ENCODE measurements at places on chromosomes 2 and 18.

DNA sequence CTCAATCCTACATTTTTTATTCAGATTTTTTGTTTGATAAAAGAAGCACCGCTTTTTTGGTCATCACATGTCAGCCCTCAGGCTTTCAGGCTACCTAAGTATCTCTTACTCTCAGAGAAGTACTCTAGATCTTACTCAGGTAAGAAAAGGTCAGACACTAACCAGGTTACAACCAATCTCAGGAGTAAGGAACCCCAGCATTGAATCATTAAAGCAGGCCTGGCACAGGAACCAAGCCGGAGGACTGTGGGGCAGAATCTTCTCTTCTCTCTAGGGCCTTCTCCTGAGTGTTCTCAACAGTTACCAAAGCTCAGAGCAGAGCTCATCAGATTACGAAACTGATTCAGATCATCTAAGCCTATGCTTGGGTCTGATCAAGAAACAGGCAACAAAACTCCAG is 28.2 kb downstream of the RBMS1 start:
- no peak overlapping the region for H3K27ac ChIP-seq
- peaks cover 9% of the 10 kb centered on the region for H3K4me1 ChIP-seq
- no peak for DNase-seq

GRCh38 chr18:78787751-78788150 is 191.9 kb upstream of the SALL3 start:
- no peaks in the 10 kb centered on the region for H3K4me1 ChIP-seq
- H3K36me3 ChIP-seq, result no peaks in the 10 kb centered on the region
- no peak for DNase-seq

- H3K4me1 ChIP-seq, result no peaks in the 10 kb centered on the region
- H3K27ac ChIP-seq, result no peak overlapping the region
- H3K27me3 ChIP-seq, result no peaks in the 10 kb centered on the region
Observed at GRCh38 chr18:64851726-64852125, 702.8 kb upstream of the LINC00305 start.

GRCh38 chr2:82524826-82525225 is 1934.3 kb downstream of the SUCLG1 start:
- no peak for DNase-seq
- H3K4me3 ChIP-seq, result no peak overlapping the region
- no peak overlapping the region for H3K27ac ChIP-seq
- H3K4me1 ChIP-seq, result no peaks in the 10 kb centered on the region
- H3K27me3 ChIP-seq, result no peaks in the 10 kb centered on the region

DNA sequence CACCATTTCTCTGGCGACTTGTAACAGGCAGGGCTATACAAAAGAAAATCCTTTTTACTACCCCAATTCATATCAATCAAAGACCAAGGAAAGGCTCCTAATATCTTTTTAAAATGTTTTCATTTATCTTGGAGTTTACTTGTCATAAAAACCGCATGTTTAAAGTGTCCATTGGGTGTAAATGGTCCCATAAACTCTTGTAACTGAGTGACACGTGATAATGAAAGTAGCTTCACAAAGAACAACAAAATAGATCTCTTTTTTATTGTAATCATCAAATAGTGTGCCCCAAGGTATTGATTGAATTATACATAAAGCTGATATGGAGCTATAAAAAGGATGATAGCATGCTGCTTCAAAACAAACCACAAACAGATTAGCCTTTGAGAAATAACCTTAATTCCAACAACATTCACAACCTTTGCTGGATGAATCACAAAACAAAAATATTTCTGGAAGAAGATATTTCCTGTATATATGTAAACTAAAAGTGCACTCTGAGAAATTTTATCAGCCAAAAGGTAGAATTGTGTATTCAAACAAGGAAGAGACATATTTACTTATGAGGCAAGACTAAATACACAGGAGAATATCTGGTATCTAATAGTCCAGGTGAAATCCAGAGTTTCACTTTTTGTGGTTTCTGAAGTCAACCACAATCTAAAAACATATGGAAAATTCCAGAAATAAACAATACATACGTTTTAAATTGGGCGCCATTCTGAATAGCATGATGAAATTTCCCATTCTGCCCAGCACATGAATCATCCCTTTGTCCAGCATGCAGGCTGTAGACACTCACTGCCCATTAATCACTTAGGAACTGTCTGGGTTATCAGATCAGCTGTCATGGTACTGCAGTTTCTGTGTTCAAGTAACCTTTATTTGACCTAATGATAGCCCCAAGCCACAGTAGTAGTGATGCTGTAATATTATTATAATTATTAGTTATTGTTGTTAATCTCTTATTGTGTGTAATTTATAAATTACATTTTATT is 237.5 kb downstream of the PIK3C3 start:
- H3K27ac ChIP-seq, result no peak overlapping the region
- H3K27me3 ChIP-seq, result peaks cover 5% of the 10 kb centered on the region
- no peak overlapping the region for H3K4me3 ChIP-seq
- DNase-seq, result no peak
- H3K36me3 ChIP-seq, result no peaks in the 10 kb centered on the region

DNA sequence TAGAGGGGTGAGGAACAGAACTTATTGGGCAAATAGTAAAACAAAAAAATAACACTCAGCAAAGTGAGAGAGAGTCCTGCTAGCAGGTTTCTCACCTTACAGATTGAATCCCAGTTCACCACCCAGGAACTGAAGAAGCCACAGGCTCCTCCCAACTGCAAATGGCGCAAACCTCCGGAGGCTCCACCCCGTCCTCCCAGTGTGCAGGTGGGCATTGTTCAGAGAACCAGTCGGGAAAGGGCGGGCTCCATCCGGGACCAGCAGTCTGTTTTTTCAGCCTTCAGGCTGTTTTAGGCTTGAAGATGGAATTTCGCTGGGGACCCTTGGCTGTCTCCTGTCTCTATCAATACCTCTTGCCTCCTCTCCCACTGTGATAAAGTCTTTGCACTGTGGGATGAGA is 317.5 kb downstream of the PARD3B start:
- H3K4me1 ChIP-seq, result no peaks in the 10 kb centered on the region
- H3K36me3 ChIP-seq, result no peaks in the 10 kb centered on the region
- no peak overlapping the region for H3K27ac ChIP-seq
- H3K4me3 ChIP-seq, result no peak overlapping the region
- H3K27me3 ChIP-seq, result no peaks in the 10 kb centered on the region

GRCh38 chr18:46291149-46291548 is 187.0 kb downstream of the HAUS1 start:
- H3K27ac ChIP-seq, result no peak overlapping the region
- no peak overlapping the region for H3K4me3 ChIP-seq
- H3K4me1 ChIP-seq, result no peaks in the 10 kb centered on the region
- no peak for DNase-seq

DNA sequence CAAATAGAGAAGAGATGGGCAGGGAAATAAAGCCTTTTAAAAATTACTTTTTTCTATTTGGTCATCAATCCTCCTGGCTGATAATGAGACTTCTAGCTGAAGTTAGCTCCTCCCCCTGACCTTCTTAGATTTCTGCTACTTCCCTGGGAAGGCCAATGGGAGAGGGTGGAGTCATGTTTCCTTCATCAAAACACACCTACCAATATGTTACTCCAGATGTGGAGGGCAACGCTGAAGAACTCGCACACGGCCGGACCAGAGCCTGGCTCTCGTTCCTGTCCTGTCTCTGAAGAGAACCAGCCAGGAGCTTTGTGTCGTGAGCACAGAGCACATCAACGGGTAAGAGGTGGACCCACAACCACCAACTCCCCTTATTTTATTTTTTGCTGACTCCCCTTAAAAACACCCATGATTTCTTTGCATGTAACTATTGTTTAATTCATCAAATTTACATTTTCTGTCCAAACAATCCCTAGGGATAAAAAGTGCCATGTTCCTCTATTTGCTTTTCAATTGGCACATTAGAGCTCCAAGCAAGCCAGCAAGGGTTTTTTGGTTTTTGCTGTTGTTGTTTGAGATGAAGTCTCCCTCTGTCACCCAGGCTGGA is 94.9 kb downstream of the ADD2 start:
- H3K27ac ChIP-seq, result no peak overlapping the region
- peak; percentile 12 for DNase-seq
- H3K36me3 ChIP-seq, result no peaks in the 10 kb centered on the region
- no peaks in the 10 kb centered on the region for H3K27me3 ChIP-seq
- no peaks in the 10 kb centered on the region for H3K4me1 ChIP-seq

DNA sequence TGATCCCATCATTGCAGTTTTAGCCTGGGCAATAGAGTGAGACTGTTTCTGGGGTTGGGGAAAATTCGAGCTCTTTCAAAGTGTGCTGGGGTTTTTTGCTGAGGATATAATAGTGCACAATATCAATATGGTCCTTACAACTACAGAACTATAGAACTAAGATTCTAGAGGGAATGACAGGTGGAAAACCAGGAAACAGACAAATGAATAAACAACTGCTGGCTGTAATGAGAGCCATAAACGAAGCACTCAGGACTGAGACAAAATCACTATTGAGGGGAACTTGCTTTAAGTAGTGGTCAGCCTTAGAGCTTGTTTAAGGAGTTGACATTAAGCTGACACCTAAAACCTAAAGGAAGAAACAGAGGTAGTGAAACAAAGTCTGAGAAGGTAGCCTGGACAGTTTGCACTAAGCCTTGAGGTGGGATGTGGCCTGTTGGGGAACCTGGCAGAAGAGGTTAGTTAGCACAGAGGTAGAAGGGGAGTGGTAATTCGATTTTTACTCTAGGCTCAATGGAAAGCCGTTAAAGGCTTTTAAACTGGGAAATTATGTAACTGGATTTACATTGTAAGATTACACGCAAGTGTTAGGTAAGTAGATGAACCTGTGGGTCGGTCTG is 33.8 kb downstream of the LCLAT1 start:
- H3K27me3 ChIP-seq, result no peaks in the 10 kb centered on the region
- no peak for DNase-seq
- H3K36me3 ChIP-seq, result peaks cover 4% of the 10 kb centered on the region
- no peak overlapping the region for H3K27ac ChIP-seq

DNA sequence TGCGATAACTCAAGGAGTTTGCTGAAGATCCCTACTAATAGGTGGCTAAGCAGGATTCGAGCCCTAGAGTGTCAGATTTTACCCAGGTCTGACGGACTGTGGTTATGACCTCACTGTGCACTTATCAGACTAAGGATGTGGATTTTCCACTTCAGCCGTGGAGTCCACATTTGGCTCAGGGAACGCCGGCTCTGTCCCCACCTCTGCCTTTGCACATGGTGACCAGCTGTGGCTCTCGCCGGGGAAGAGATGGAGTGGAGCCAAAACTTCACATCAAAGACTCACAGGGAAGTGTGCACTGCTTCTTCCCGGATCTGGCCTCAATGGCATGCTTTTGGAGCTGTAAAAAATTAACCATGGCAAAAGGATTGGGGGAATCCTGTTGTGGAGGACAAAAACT is 249.3 kb upstream of the APCDD1 start:
- H3K36me3 ChIP-seq, result no peaks in the 10 kb centered on the region
- no peaks in the 10 kb centered on the region for H3K4me1 ChIP-seq
- H3K27ac ChIP-seq, result no peak overlapping the region

- H3K36me3 ChIP-seq, result peaks cover 12% of the 10 kb centered on the region
- H3K4me1 ChIP-seq, result peaks cover 15% of the 10 kb centered on the region
- no peak overlapping the region for H3K27ac ChIP-seq
Observed at GRCh38 chr2:174666312-174666711, 68.7 kb upstream of the WIPF1 start.

- H3K36me3 ChIP-seq, result no peaks in the 10 kb centered on the region
- DNase-seq, result no peak
- no peak overlapping the region for H3K4me3 ChIP-seq
- H3K27ac ChIP-seq, result no peak overlapping the region
- no peaks in the 10 kb centered on the region for H3K4me1 ChIP-seq
Observed at GRCh38 chr18:43422518-43422917, 145.2 kb upstream of the SYT4 start.

DNA sequence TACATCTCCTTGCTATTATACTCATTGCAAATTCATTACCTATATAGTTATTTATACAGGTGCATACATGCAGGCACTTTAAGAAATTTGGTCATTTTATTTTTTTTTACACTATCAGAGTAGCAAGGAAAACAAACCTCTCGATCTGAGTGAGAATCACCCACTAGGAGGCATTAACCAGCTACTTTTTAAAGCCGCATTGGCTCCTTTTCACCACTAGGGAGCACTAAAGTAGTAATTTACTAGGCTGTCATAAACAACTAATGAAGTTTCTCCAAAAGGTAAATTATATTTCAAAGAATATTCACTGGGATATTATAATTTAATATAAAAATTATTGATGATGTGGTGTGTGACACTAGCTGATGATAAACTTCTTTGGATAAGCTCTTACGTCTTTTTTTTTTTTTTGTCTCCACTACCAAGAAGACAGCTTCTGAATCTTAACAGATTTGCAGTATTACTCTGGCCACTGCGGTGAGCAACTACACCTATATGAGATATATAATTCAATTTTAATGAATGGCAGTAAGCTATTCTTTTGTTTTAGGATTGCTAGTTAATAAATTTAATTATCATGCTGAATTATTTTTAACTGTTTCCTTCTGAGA is 101.9 kb downstream of the NOL4 start:
- no peaks in the 10 kb centered on the region for H3K36me3 ChIP-seq
- no peaks in the 10 kb centered on the region for H3K27me3 ChIP-seq
- no peaks in the 10 kb centered on the region for H3K4me1 ChIP-seq
- H3K27ac ChIP-seq, result no peak overlapping the region
- no peak overlapping the region for H3K4me3 ChIP-seq

DNA sequence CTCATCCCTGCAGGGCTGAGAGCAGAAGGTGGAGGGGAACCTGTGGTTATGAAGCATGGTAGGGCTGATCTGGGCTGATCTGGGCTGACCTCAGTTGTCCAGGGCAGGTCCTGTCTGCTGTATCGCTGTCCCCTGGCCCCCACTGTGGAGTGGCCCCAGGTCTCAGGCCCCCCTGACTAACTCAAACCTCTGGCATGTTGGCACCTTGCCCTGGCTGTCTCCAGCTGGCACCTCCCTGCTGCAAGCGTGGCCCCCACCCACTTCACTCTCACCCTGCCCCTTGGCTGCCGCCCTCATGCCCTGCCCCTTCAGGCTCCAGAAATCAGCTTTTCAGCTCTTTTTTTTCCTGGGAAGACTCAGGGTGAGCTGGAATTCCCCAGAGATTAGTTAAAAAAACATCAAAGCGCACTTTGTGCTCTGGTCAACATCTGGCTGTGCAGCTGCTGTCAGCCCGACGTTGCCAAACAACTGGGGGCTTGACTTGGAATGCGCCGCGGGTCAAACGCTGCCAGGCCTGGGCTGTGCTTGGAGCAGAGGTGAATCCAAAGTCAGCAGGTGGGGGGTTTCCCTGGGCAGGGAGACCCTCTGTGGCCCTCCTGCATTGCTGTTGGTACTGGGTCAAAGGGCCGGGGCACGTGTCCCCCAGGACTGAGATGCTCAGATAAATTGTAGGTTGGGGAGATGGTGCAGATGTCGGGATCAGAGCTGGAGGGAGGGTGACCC is 173.8 kb upstream of the HDAC4 start:
- no peak overlapping the region for H3K4me3 ChIP-seq
- peaks cover 8% of the 10 kb centered on the region for H3K27me3 ChIP-seq
- no peak for DNase-seq

- H3K4me3 ChIP-seq, result no peak overlapping the region
- no peaks in the 10 kb centered on the region for H3K4me1 ChIP-seq
- no peak for DNase-seq
- no peak overlapping the region for H3K27ac ChIP-seq
- H3K36me3 ChIP-seq, result peaks cover 2% of the 10 kb centered on the region
- no peaks in the 10 kb centered on the region for H3K27me3 ChIP-seq
Observed at GRCh38 chr2:39313575-39313974, 69.8 kb upstream of the CDKL4 start.
